ENCODE measurements at places on chromosomes 7 and 10.

- no peak for DNase-seq
Observed at GRCh38 chr7:78528964-78529363, 730.4 kb downstream of the PHTF2 start.

GRCh38 chr7:113831556-113831955, 87.3 kb downstream of the PPP1R3A start:
- peak; percentile 9 for DNase-seq

GRCh38 chr7:129258649-129259389, 34.0 kb downstream of the AHCYL2 start:
- peak; percentile 90 for DNase-seq

DNA sequence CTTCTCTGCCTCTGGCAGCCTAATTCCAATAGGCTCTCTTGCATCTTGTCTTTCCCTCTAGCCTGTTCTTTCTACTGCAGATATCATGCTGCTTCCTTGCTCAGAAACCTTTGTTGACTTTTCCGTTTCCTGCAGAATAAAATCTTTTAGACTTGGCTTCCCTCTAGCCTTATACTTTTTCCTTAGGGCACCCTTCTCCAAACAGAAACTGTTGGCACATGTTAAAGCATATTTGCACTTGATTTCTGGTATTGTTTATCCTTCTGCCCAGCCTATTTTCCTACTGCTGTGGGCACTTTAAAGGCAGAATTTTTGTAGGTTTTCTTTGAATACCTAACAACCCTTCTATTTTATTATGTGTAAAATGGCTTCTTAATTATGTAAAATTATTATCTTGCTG, 4.6 kb downstream of the GNAI1 start:
- DNase-seq: peak; percentile 13

DNA sequence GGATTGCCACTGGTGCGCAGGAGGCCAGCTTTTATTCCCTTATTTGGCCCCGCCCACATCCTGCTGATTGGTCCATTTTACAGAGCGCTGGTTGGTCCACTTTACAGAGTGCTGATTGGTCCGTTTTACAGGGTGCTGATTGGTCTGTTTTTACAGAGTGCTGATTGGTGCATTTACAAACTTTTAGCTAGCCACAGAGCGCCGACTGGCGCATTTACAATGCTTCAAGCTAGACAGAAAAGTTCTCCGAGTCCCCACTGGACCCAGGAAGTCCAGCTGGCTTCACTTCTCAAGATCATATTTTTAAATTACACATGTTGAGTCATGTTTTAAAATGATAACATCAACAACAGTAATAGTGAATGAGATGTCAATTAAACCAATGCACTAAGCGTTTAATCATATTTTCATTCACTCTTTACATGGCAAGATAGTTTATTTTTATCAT, 128.3 kb downstream of the CUBN start:
- DNase-seq: no peak

GRCh38 chr10:113562069-113562468, 9.2 kb downstream of the HABP2 start:
- no peak for DNase-seq

DNA sequence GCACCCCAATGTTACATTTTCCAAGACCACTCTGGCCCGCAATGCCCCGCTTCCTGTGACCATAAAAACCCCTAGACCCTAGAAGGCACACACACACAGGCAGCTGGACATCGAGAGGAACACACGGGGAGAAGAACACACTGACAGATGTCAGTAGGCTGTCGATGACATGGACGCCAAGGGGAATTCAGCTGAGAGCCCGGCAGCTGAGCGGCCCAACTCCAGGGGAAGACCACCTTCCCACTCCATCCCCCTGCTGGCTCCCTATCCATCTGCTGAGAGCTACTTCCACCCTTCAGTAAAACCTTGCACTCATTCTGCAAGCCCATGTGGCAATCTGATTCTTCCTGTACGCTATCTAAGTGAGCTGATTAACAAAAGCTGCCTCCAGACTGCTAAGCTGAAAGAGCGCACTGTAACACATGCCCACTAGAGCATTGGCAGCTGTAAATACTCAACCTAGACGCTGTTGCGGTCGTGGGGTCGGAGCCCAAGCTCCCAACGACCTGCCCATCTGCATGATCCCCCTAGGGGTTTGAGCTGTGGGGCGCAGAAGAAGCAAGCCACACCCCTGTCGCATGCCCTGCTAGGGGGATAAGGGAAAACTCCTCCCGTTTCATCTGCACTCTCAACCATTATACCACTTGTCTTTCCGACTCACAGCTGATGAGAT, 843.6 kb upstream of the POT1 start:
- no peak for DNase-seq

DNA sequence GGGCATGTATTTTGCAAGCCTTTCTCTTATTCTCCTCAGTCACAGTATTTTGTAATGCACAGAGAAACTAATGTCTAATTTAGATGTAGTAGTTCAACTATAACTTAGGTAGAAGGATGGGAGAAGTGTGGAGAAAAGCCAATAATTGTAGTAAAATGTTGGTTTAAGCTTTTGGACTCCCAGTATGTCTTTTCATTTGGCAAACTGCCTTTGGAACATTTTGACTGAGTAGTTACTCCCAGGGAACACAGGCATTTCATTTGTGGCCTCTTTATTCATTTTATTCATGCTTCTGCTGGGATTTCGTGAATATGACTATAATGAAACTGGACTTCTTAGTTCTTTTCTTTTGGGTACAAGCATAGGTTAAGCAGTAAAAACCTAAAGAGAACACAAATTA, 79.0 kb downstream of the EXOC4 start:
- DNase-seq: peak; percentile 46

- DNase-seq: no peak
Observed at GRCh38 chr10:78609976-78610375, 458.8 kb upstream of the ZMIZ1 start.

DNA sequence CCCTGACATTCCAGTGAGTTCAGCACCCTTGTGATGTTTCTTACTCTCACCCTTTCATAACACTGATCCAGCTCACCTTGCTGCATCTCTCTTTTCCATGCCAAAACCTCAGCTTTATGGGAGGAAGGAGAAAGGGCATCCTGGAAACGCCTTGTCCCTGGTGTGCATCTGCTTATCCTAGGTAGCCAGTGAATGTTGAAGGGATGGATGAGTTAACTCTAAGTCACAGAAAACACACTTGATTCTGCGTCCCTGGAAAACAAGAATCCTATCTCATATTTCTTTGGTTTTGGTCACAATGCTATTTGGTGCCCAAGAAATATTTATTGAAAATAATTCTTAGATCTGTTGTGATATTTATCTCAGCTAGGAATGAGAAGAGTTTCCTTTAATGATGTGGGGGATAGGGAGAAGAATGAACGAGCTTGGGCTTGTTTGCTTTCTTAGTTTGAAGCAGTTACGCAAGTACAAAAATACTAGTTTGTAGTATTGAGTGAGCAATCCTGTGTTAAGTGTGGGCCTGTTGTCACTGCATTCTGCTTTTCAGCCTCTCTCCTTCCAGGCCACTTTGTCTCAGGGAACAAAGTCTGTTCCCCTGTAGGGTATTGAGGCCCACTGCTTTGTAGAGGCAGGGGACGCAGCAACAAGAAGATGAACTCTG, 126.5 kb downstream of the ARID5B start:
- no peak for DNase-seq

DNA sequence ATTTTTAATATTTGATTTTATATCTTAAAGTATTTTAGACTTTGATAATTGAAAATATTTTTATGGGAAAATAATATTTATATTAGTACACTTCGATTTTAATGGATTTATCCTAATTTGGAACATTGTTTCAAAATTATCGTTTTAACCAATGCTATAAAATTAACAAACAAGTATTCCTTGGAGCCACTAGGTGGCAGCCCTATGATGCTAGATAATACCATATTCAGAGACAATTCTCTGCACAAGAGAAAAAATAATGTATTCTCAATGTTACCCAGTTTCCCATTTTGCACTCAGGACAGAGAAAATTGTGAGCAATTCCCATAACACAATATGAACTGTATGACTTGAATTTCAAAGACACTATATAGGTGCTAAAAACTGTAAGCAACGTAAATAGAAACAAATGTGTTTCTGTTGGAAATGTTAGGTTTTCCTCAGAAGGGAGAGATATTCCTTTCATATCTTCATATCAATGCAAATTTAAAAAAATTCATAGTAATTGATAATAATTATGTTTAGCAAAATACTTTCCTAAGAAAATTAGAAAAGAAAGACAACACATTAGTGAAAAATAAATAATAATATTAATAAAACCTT, 237.8 kb downstream of the SEMA3E start:
- peak; percentile 67 for DNase-seq

DNA sequence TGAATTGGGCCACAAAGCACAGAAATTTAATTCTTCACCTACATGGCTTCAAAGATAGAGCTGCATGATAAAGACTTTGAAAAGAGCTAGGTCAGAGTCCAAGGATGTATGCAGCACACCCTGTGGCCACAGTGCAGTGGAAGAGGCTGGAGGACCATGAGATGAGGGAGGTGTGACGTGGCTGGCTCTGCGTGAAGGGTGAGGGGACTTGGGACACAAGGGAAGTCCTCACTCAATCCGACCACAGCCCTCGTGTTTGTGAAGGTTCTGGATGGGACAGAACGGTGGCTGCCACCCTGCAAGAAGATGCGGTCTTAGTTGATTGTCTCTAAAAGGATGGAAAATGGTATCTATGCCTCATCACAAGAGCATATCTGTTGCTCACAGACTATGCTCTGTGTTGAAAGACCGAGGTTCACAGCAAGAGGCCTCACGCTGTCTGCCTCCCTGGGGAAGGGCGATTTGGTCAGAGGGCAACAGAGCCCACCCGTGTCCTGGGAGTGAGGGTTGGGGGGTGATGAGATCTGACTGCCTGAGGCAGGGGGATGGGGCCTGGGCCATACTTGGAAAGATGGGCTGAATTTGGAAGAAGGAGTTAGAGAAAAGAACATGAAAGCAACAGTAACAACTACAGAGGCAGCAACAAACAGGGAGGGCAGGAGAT, 174.4 kb upstream of the SHH start:
- DNase-seq: no peak

GRCh38 chr10:33026422-33026821, 68.4 kb upstream of the ITGB1 start:
- DNase-seq: no peak

DNA sequence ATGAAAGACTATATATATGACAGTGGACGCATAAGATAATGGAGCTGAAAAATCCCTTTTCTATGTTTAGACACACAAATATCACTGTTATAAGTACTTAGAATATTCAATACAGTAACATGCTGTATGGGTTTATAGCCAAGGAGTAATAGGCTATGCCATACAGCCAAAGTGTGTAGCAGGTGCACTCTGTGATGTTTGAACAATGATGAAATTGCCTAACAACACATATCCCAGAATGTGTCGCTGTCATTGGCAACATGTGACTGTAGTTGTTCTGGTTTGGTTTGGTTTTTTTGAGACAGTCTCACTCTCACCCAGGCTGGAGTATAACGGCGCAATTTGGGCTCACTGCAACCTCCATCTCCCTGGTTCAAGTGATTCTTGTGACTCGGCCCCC, 26.1 kb downstream of the NOM1 start:
- no peak for DNase-seq

DNA sequence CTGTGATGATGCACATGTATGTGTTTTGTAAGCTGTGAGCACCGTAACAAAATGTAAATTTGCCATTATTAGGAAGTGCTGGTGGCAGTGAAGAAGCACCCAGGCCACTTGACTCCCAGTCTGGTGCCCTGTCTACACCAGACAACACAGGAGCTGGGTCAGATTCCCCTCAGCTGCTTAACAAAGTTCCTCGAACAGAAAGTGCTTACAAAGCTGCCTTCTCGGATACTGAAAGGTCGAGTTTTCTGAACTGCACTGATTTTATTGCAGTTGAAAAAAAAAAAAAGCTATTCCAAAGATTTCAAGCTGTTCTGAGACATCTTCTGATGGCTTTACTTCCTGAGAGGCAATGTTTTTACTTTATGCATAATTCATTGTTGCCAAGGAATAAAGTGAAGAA, 71.1 kb downstream of the ATAD1 start:
- DNase-seq: no peak

- peak; percentile 66 for DNase-seq
Observed at GRCh38 chr10:127907411-127908105, 655 bp downstream of the PTPRE start.

DNA sequence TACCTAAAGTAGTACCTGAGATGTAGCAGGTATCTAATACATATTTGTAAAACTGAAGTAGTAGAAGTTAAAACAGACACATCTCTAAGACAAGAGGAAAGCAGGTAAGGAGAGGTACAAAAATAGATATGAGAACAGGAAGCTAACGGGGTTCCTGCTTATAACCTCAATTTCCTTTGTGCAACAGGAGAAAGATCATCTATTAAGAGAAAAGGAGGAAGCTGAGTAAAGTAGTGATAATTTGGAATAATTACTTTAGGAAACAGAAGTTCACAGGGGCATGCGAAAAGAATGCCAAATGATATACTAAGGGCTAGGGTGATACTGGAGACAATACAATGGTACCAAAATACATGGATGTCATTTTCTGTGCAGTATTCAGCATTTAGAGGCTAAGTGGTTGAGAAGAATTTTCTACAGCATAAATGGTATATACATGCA, 108.7 kb downstream of the NRBF2 start:
- DNase-seq: no peak

DNA sequence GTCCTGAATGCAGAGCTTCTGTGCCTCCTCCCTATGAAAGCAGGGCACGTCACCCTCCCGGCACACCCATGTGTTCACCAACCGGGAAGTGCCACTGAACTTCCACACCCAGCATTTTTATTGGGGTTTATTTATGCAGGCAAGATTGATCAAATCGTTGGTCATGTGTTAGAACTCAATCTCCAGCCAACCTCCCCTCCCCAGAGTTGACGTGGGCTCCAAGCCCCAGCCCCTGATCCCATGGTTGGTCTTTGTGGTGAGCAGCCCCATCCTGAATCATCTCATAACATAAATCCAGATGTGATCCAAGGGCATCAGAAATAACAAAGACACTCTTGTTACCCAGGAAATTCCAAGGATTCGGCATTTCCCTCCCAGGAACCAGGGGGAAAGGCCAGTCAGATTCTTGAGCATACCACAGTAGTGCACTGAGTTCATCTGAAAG, 151.2 kb downstream of the TPST1 start:
- DNase-seq: peak; percentile 20

DNA sequence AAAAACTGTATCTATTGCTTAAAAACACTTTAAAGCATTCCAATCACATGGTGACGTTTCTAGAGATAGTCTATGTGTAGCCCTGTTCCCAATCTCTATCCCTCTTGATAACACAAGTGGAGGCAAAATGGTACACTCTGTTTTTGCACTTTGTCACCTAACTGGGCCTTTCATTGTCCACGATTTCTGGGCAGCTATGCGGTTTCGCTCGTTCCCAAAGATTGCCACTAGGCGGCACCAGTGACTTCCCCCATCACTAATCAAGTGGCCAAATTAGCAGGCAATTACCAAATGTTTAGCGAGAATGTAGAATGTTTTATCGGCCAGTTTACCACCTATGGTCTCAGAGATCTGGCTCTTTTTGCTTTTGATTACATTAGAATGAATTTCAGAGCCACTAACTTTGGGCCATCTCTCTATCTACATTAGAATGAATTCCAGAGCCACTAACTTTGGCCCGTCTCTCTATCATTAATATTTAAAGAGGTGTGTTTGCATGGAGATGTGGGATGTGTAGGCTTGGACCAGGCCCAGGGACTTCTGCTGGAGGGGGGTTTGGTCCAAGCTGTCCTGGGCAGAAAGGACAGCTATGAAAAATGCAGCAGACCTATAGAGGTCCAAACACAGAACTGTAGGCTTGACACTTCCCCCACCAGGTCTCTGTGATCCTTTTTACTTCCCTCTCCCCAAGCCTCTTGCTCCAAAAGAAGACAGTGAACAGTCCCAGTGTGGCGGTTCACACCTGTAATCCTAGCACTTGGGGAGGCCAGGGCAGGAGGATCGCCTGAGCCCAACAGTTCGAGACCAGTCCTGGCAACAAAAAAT, 90.1 kb downstream of the EPC1 start:
- peak; percentile 67 for DNase-seq
